ENCODE measurements at places on chromosomes 6 and 20.
A peak's percentile ranks its signal among the peaks of the same experiment; 100 is the strongest.

- H3K4me3 ChIP-seq: no peak overlapping the region
- H3K27ac ChIP-seq: peak overlapping the region; percentile 22
- no peaks in the 10 kb centered on the region for H3K27me3 ChIP-seq
- no peaks in the 10 kb centered on the region for H3K36me3 ChIP-seq
Observed at GRCh38 chr20:53929974-53930650, 140.3 kb downstream of the BCAS1 start.

DNA sequence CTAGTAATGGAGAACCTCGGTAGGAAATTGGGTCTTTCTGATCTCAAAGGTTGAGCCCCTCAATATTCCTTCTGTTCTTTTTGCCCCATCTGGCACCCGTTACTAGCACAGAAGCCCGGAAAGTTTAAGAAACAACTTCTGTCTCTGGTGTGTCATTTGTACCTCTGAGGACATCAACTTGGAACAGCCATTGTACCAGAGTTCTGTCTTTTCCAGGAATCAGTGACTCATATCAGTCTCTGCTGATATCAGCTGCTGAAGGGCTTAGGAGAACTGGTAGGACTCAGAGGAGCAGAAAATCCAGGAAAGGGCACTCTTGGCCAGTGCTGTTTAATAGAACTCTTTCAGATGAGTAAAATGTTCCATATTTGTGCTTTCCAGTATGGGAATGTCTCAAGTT, 78.3 kb upstream of the CHD6 start:
- DNase-seq: no peak
- peaks cover 3% of the 10 kb centered on the region for H3K36me3 ChIP-seq
- H3K4me3 ChIP-seq: no peak overlapping the region
- H3K4me1 ChIP-seq: peaks cover 7% of the 10 kb centered on the region
- no peak overlapping the region for H3K27ac ChIP-seq
- peaks cover 9% of the 10 kb centered on the region for H3K27me3 ChIP-seq

DNA sequence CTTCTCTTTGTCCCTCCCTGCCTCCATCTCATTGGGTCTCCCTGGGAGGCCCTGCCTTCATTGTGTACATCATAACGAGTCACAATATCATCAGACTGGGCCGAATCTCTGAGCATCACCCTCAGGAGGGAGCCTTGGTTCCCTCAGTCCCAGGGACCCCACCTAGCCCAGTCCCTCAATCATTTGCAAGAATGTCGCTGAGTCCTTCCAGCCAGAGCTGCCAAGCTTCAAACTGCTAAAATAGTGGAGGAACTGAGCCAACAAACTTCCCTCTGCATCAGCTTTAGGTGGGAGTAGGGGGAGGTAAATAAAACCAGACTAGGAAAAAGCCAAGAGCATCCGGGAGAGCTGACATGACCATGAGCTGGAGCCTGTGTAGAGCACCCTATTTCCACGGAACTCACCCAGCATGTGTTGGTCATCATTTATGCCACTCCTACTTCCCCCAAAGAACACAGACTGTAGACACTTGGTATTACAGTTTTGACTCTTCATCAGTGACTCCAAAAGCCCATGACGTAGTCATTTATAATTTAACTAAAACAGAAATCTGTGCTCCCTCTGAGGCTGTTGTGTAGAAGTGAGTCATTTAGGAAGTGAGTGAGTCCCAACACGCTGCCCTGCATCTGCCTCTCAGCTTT, 28.8 kb upstream of the IL17A start:
- peaks cover 11% of the 10 kb centered on the region for H3K4me1 ChIP-seq
- no peak for DNase-seq
- H3K36me3 ChIP-seq: no peaks in the 10 kb centered on the region
- H3K4me3 ChIP-seq: no peak overlapping the region
- no peak overlapping the region for H3K27ac ChIP-seq
- peaks cover 53% of the 10 kb centered on the region for H3K27me3 ChIP-seq

- peaks cover 45% of the 10 kb centered on the region for H3K4me1 ChIP-seq
- no peak for DNase-seq
- peak overlapping the region; percentile 71 for H3K27ac ChIP-seq
- peak overlapping the region; percentile 89 for H3K4me3 ChIP-seq
- no peaks in the 10 kb centered on the region for H3K27me3 ChIP-seq
Observed at GRCh38 chr20:34871966-34872621, 562 bp downstream of the GGT7 start.

DNA sequence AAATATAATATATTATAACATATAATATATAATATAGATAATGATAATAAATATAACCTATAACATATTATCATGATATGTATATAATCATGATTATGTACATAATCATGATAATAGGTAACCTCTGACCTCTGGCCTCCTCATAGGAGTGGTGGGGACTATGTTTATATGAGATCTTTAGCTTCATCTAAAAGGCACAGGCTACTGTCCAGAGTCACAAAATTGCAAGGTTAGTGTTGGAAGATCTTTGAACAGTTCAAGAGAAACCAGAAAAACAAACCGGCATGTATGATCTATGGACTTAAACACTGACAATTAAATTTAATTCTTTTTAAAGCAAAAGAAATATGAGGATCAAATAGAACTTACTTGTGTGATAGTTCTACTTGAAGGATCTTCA, 55.7 kb upstream of the TINAG start:
- H3K36me3 ChIP-seq: no peaks in the 10 kb centered on the region
- H3K4me3 ChIP-seq: no peak overlapping the region
- no peak overlapping the region for H3K27ac ChIP-seq
- H3K4me1 ChIP-seq: no peaks in the 10 kb centered on the region
- no peak for DNase-seq

DNA sequence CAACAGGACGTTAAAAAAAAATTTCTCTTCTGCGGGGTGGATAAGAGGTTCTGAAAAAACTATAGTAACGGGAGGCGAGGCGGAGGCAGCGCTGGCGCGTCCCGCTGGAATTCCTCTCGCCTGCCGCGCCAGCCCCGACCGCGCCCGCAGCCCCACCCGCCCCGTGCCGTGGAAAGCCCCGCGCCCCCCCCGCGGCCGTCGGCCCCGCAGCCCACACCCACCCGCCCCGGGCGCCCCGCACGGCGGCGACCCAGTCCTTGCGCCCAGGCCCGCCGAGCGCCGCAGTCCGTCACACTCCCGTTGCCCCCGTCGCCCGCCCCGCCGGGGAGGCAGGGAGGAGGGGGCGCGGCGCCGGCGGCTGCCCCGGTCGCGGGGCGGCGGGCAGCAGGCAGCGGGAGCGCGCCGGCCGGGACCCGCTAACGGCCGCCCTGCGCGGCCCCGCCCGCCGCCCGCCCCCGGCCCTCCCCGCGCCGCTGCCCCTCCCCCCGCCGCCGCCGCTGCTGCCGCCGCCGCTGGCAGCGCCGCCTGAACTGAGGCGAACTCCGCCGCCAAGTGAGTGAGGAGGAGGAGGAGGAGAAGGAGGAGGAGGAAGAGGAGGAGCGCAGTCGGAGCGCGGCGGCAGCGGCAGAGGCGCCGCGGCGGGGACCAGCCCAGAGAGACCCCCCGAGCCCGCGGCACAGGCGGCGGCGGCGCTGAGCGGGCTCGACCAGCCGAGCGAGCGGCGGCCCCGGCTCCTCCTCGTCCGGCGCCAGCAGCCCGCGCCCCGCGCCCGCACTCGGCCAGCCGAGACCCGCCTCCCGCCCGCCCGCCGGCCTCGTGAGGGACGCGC, at the start of gene QKI:
Gene QKI (plus strand): TSS at position 602 of the 829 bp plus-strand sequence. CDS start 476 bp downstream, outside the sequence.
- peak within 1 kb of the TSS; percentile 80 for H3K27ac ChIP-seq
- H3K27me3 ChIP-seq: peaks cover 8% of the 10 kb centered on the region
- peaks cover 23% of the 10 kb centered on the region for H3K4me1 ChIP-seq
- H3K4me3 ChIP-seq: peak within 1 kb of the TSS; percentile 88

- H3K27me3 ChIP-seq: no peaks in the 10 kb centered on the region
- H3K4me1 ChIP-seq: peaks cover 33% of the 10 kb centered on the region
- no peak for DNase-seq
- no peaks in the 10 kb centered on the region for H3K36me3 ChIP-seq
Observed at GRCh38 chr6:158516098-158516497, 43.8 kb upstream of the TMEM181 start.

DNA sequence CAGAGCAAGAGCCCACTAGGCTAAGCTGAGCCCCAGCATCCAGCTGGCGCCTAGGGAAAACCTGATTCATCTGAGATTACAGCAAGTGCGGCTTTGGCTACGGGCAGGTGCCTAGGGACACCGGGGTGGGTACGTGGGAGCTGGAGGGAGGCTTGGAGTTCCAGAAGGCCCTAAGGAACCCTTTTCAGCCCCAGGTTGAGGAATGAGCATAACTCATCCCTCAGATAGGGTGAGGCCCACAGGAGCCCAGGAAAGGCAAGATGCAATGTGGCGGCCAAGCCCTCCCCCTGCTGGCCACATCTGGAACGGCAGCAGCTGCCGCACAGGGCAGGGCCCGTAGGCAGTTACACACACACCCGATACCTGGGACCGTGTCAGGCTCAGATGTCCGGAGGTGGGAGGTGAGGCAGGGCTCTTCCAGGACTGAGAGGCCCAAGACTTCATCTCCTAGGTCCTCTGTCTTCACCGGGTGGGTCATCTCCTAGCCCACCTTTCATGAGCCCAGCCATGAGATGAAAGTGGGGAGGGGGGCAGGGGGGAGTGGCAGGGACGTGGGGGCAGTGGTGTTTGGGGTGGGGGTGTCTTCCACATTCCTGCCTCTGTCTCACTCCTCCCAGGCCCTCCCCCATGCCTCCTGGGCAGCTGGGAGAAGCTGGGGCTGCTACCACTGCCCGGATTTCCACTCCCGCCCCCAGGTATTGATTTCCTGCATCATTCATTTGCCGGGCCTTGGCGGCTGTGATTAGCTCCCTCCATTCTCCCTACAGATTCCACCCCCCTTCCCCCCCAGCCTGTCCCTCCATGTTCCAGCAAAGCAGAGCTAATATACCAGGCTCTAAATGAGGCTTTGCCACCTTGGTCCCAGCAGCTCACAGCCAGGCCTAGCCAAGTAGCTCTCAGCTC, 5.5 kb downstream of the MDGA1 start:
- no peak overlapping the region for H3K4me3 ChIP-seq
- H3K36me3 ChIP-seq: peaks cover 15% of the 10 kb centered on the region
- peaks cover 26% of the 10 kb centered on the region for H3K4me1 ChIP-seq
- no peak overlapping the region for H3K27ac ChIP-seq
- H3K27me3 ChIP-seq: peaks cover 59% of the 10 kb centered on the region
- DNase-seq: peak; percentile 83

DNA sequence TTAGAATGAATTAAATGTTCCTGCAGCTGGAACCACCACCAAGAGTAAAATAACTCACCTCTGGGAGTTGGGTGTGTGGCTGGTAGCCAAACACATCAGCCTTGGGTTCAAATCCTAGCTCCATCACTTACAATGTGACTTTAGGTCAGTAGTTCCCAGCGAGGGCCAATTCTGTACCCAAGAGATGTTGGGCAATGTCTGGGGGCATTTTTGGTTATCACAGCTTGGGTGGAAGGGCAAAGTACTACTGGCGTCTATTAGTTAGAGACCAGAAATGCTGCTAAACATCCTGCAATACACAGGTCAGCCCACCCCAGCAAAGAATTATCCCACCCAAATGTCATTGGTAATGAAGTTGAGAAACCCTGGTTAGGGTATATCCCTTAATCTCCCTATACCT, 48.8 kb downstream of the SLC13A3 start:
- no peak for DNase-seq
- H3K4me1 ChIP-seq: peaks cover 6% of the 10 kb centered on the region
- H3K27me3 ChIP-seq: peaks cover 8% of the 10 kb centered on the region
- no peaks in the 10 kb centered on the region for H3K36me3 ChIP-seq

- H3K36me3 ChIP-seq: no peaks in the 10 kb centered on the region
- H3K27me3 ChIP-seq: no peaks in the 10 kb centered on the region
Observed at GRCh38 chr20:60052322-60052721, 94.1 kb downstream of the CDH26 start.

DNA sequence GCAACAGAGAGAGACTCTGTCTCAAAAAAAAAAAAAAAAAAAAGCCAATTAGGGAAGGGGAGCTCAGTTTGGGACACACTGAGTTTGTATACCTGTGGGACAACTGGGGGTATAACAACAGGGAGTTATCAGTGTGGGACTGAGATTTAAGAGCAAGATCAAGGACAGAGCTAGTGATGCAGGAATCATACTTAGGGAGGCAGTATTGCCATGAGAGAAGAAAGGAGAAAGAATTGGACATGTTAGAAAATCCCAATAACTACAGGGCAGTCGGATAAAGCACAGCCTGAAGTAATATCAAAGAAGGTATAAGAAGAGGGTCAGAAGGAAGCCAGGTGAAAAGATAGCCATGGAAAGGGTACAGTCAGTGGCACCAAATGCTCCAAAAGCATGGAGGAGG, 121.2 kb downstream of the PTPRT start:
- no peaks in the 10 kb centered on the region for H3K36me3 ChIP-seq
- DNase-seq: no peak
- H3K4me3 ChIP-seq: no peak overlapping the region
- H3K27ac ChIP-seq: no peak overlapping the region

DNA sequence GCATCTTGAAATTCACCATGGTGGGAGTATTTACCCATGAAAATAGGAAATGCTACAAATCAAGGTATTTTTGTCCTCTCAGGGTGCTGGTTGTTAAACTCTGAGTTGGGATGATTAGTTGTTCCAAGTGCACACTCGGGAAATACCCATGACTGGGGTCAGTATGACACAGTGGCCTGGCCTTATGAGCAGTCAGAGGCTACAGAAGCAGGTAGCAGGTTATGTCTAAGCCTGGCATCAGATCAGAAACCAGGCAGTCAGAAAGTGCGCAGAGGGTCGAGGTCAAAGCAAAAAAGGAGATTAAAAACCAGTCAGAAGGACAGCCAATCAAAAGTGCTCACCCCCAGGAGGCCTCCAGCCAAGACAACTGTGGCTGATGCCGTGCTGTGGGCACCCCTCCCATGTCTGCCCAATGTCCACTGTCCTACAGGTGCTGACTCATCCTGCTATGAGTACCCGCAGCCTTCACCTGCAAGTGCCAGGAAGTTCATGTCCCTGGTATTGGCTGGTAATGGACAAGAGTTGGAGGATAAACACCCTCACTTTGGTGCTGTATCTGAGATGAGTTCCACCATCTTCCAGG, 117.4 kb upstream of the SLC24A3 start:
- peaks cover 3% of the 10 kb centered on the region for H3K36me3 ChIP-seq
- H3K27ac ChIP-seq: no peak overlapping the region
- no peaks in the 10 kb centered on the region for H3K4me1 ChIP-seq
- peaks cover 9% of the 10 kb centered on the region for H3K27me3 ChIP-seq

DNA sequence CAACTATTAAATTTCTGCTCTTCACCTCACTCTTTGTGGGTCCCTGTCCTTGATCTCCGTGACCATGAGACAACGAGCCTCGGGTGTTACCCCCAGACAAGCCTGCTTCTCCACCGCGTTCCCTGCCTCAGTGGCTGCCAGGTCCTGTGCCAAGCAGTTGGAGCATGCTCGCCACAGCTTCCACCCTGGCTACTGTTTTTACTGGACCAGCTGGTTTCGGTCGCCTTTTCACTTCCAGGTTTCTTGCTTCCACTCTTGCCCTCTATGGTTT, 5.6 kb downstream of the TP53RK start:
- no peak for DNase-seq
- peaks cover 48% of the 10 kb centered on the region for H3K4me1 ChIP-seq
- H3K27ac ChIP-seq: peak overlapping the region; percentile 27
- peaks cover 23% of the 10 kb centered on the region for H3K36me3 ChIP-seq
- H3K27me3 ChIP-seq: no peaks in the 10 kb centered on the region

Measured in effector memory CD8-positive, alpha-beta T cell (primary cell).